ENCODE measurements at places on chromosomes 3 and 15. TPM values are rescaled to one million over a fixed set of nuclear protein-coding genes. Genes with fewer than 3 reads are reported as not detected.

GRCh38 chr3:98613616-98614015 lies 20.2 kb upstream of the CPOX start:
- no peak for DNase-seq

DNA sequence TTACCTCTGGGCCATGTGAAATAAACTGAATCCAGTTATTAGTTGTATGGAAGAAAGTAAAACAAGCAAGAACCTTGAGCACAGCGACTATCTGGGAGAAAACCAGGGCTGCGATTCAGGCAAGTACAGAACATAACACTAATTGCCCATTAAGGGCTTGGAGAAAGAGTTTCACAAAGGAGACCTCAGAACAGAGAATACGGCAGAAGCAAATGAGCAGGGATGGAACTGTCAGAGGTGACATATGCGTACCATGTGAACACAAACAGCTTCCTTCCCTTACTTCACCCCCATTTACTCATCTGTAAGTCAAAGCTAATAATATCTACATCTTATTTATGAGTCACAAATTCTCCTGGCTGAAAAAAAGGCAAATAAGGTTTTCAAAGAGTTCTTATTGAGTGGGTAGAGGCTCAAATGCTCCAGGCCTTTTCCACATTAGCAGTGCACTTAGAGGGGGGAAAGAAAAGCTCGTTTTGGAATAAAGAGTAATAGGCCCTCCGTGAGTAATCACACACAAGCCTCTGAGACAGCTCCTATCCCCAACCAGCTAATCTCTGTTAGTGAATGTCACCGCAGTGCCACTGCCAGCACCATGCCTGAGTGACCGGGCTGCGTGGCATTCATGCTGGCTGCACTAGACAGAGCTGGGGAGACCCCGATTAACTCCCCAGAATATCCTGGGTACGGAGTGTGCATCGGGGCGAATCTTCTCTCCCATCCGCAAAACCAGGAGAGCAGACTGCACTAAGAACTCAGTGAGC lies 2.6 kb downstream of the PCSK6 start:
- DNase-seq, result no peak

GRCh38 chr3:138799822-138800221 lies 34.9 kb downstream of the PIK3CB start:
- DNase-seq, result no peak

DNA sequence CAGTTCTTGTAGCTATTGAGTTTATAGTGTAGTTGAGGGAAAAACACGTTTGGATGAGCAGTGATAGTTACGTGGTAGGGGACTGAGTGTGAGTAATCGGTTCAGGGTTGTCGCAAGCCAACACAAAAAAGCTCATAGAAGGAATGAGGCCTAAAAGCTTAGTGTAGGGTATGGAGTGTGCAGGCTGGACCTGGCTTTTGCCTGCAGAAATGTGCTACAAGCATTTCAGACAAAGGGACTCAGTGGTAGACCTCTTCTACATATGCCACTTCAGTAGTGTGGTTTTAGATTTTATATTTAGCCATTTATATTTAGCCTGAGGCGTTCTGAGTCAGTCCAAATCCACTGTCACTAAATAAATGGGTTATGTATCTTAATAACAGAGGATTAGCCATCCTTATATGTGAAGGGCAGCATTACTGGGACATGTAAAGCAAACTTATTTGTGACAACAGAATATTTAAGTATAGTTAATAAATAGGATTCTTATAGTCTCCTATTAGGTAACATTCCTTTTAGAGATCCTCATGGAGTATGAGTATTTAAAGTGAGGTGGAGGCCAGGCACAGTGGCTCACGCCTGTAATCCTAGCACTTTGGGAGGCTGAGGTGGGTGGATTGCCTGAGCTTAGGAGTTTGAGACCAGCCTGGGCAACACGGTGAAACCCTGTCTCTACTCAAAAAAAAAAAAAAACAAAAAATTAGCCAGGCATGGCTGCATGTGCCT lies 21.8 kb downstream of the ATP2C1 start:
- no peak for DNase-seq

DNA sequence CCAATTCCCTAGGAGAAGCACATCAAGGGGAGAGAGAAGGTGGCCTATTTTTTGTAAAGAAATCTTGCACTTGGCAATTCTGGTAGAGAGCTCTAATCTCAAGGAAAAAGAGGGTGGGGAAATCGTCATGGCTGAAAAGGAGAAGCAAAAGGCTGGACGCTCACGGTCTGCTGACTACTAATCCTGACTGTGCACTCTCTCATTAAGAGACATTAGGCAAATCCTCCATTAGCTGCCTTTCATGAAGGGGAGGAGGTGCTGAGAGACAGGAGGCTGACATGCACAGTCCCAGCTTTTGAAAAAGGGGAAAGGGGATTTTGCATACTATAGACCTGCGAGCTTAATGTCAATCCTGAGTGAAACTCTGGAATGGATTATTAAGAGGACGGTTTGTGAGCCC lies 170.0 kb downstream of the NR2F2 start:
- no peak for DNase-seq

GRCh38 chr3:139664958-139665357 lies 12.8 kb downstream of the NMNAT3 start:
- DNase-seq, result no peak

GRCh38 chr3:42492508-42493080 lies 9.8 kb upstream of the VIPR1 start:
- DNase-seq, result no peak

- DNase-seq, result no peak
Measured at GRCh38 chr3:132654190-132654589, 5.4 kb downstream of the ACAD11 start.

GRCh38 chr3:133797396-133798105 lies 8.1 kb upstream of the SRPRB start:
- DNase-seq, result no peak

GRCh38 chr3:32143849-32144757 lies 37.7 kb downstream of the GPD1L start:
- DNase-seq, result no peak

The UNC13C gene
- total RNA-seq, result not detected

The GNAT1 gene
- total RNA-seq, result not detected
